ENCODE measurements at places on chromosomes 3 and 15.

GRCh38 chr3:128515-129172 is 67.9 kb upstream of the CHL1 start:
- no peak for DNase-seq

- DNase-seq: no peak
Measured at GRCh38 chr3:179236669-179237301, 14.1 kb downstream of the KCNMB3 start.

DNA sequence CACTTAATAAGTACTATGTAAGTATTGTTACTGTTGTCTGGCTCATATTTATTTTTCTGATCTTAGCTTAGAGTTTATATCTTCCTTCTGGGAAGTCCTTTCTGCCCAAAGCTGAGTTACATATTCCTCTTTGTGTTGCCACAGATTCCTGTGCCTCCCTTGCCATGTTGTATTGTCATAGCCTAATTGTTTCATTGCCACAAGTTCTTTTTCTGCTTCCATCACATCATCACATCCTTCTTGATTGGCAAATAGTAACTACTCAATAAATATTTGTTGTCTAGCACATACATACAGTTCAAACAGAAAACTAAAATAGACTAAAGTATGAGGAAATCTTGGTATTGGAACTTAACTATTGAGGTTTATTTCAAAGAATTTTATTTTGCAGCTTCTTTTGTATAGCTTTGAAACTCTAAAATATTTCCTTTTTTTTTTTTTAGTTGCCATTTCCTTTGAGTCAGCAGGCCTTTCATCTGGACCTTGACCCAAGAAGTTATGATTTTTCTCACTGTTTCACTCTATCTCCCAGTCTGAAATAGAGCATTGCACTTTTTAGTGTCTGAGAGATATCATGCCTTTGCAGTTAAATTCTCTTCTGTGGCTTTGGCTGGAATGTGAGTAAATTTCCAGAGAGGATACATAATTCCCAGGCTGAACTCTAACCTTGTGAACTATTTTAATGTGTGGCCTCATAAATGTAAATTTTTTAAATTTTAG is 98.2 kb downstream of the ZNF609 start:
- DNase-seq: peak; percentile 45

GRCh38 chr15:92820236-92821021 is 79.7 kb upstream of the CHD2 start:
- DNase-seq: peak; percentile 91

DNA sequence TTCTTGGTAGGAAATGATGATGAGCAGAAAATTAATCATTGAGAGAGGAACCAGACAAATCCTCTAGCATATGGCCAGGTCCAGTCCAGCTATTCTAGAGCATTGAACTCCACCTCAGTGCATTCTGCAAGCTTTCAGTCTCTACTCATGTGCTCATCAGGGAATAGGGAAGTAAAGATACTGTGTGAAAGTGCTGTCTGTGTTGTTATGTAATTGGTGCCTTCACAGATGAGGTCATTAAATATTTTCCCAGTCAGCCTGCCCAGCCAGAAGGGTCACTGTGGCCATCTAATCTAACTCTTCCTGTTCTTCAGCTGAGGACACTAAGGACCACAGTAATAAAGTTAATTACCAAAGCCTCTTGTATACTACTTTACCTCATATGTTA is 28.2 kb downstream of the C3orf62 start:
- DNase-seq: no peak

DNA sequence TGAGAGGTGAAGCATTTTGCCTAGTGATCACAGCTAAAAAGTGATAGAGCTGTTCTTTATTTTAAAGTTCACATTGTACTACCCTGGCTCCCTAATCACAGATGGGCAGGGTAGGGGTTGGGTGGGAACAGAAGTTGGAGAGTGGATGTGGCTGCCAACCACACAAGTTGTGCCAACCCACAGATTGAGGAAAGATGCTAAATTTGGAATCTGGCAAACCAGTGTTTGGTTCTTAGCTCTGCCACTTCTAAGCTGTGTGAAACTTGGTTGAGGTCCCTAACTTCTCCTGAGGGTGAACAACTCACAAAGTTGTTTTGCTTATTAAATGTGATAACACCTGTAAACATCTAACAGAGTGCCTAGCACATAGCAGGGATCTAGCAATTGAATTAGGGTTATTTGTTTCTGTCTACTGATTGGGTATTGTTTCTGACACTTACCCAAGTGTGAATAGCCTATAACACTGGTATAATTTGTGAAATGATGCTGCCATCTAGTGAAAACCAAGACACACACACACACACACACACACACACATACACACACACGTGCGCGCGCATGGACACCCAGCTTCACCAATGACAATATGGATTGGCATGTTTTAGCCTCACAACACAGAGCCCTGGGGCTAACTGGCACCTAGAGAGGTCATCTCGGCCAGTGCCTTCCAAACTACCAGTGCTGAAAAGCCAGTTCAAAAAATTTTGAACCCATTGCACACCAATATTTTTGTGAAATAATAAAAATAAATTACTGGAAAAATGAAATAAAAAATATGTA is 25.3 kb downstream of the ADGRG7 start:
- peak; percentile 41 for DNase-seq
